ENCODE measurements at places on chromosomes 3 and 15.

- DNase-seq: no peak
Observed at GRCh38 chr15:96348112-96349027, 17.9 kb downstream of the NR2F2 start.

- DNase-seq: no peak
Observed at GRCh38 chr3:176354843-176355242, 842.4 kb downstream of the TBL1XR1 start.

DNA sequence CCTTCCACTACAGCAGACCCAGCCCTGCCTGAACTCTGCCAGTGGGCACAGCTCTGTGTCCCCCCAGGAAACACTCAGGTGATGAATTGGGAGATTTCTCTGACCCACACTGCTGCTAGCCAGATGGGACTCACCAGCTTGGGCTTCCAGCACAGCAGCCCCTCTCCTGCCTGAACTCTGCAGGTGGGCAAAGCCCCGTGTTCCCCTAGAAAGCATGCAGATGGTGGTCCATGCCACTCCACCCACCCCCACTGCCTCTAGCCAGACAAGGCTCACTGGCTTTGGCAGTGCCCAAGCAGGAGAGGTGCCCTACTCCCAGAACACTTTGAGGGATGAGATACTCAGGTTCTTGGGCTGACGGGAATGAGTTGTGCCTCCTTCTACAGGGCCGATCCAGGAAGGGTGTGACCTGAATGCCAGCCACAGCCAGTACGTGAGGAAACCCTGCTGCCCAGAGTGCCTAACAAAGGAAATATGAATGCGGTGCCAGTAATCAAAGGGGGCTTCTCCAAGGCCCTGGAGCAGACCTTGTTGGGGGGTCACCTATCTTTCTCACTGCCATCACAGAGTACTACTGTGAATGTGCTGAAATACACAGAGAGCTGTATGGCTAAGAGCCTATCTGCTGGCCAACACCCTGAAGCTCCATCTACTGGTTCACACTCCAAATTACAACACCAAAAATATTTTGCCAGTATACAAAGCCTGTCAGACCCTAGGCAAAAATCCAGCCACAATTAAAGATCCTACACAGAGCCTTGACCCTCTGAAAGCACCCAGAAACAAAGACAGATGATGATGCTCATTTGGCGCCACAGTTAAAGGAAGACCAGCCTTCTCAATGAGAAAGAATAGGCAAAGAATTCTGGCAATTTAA is 61.9 kb downstream of the BTLA start:
- no peak for DNase-seq

GRCh38 chr3:131242201-131242600 is 139.4 kb upstream of the NUDT16 start:
- no peak for DNase-seq

DNA sequence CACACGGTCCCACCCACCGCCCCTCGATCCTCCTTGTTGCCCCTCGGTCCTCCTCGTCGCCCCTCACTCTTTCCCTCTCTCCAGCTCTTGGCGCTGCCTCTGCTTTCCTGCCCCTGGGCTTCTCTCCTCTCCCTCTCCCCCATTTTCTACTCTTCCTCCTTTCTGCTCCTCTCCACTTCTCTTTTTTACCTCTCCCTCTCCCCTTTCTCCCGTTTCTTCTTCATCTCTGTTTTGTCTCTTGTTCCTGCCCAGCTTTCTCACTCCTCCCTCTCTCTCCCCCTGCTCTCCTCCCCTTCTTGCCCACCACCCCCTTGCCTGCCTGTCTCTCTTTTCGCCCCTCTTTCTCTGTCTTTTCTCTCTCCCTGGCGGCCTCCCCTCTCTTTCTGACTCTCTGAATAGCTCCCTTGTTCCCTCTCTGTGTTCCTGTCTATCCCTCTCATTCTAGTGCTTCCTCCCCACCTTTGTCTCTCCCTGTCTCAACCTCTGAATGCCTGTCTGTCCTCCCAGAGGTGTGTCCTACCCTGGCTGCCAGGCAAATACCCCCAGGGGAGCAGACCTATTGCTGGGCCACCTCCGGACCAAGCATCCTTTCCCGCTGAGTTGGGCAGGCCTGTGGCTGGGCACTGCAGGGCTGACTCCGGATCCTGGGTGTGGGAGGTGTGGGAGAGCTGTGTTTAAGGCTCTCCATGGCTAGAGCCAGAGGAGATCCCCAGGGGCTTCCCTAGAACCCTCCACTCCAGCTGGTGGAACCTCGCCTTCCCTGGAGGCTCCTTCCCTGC is 41.0 kb downstream of the EPHB3 start:
- DNase-seq: no peak

GRCh38 chr3:84978843-84979242 is 20.1 kb downstream of the CADM2 start:
- no peak for DNase-seq

GRCh38 chr15:69524296-69524695 is 71.7 kb downstream of the RPLP1 start:
- no peak for DNase-seq

GRCh38 chr3:60366486-60366885 is 884.8 kb downstream of the FHIT start:
- no peak for DNase-seq
